Thoracic aorta (tissue), 2 donors: ENCODE measurements at places on chromosomes 11 and 22.

DNA sequence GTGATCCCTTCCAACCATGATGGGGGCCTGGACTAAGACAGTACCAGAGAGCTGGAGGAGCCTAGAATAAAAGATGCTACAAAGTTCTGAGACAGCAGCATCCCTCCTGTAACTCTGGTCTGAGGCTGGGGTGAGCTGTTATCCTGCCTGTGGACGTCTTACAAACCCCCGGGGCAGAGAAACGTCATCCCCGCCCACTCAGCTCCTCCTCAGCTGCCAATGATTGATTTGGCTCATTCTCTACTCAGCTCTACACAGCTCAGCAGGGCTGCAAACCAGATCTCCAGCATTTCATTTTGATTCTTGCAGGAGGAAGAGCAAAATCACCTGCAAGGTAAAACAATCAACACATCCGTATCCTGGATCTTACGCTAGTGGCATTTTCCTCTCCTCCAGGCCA is 55.5 kb downstream of the CSNK2A3 start:
- no peak for DNase-seq

DNA sequence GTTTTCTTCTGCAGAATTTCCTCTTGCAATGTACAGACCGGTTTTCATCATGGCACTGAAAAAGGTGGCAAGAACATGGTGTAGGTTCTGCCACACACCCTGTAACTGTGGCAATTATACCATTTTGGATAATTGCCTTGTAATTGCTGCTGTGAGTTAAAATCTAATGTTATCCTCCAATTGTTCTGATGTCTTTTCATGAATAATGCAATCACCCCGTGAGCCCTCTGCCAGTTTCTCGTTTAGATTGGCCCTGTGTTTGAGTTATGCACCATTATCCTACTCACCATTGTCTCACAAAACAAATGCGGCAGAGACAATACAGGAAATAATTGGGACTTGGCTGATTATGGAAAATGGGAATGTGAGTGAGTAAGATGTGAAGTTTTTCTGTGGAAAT is 61.8 kb upstream of the MTNR1B start:
- no peak for DNase-seq

GRCh38 chr22:33563220-33563964 is 356.9 kb downstream of the LARGE1 start:
- no peak for DNase-seq

GRCh38 chr22:24376586-24376985 is 50.8 kb upstream of the ADORA2A start:
- no peak for DNase-seq

DNA sequence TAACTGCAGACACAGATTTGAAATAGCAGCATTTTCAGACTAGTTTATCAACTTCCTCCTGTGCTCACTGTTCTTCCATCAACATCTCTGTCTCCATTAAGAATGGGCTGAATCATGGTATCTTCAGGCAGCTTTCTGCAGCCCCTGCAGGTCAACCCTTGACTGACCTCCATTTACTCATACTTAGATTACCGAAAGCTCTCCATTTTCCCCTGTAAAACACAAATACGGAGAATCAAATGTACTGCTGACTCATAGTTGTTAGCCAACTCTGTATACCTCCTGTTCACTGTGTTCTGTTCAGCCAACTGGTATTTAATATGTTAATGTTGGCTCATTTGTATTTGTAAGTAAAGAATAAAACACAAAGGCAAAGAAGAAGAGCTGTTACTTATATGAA is 364.0 kb downstream of the CASP12 start:
- DNase-seq = no peak
